Activated T-cell treated with anti-CD3 and anti-CD28 coated beads for 24 hours (primary cell): ENCODE measurements at places on chromosomes 3 and 15.

DNA sequence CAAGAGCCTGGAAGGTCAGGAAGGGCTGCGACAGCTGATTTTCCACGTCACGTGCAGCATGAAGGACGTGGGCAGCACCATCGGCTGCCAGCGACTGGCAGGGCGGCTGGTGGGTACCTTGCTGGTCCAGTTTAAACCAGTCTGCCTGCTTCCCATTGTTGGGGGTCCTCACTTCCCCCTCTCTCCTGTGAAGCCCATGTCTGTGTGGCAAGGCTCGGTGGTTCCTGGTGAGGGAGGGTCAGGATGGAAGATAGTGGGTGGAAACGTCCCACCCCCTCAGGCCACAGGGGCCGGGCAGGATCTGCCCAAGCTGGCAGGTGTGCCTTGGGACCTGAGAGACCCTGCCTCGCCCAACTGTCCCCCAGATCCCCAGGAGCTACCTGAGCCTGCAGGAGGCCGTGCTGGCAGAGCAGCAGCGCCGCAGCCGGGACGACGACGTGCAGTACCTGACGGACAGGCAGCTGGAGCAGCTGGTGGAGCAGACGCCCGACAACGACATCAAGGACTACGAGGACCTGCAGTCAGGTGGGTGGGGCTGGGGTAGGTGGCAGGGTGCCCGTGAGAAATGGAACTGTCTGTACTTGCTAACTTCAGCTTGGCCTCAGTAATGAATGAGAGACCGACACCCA, 108.2 kb downstream of the LRRK1 start:
- DNase-seq: no peak

- no peak for DNase-seq
Observed at GRCh38 chr15:94887391-94887790, 656.0 kb downstream of the MCTP2 start.

DNA sequence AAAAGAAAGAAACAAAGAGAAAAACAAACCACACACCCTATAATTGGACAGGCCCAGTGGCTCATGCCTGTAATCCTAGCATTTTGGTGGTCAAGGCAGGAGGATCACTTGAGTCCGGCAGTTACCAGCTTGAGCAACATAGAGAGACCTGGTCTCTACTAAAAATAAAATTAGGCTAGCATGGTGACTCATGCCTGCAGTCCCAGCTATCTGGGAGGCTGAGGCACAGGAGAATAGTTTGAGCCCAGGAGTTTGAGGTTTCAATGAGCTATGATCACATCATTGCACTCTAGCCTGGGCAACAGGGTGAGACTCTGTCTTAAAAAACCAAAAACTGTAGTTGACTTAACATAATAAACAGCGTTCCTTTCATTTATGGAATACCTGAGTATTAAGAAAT, 72.3 kb upstream of the ST3GAL6 start:
- no peak for DNase-seq

GRCh38 chr3:65170390-65171042, 482.7 kb upstream of the ADAMTS9 start:
- no peak for DNase-seq

- DNase-seq: no peak
Observed at GRCh38 chr3:171347301-171348039, 112.7 kb downstream of the TNIK start.

GRCh38 chr15:51775967-51776816, 24.8 kb downstream of the TMOD2 start:
- DNase-seq: peak; percentile 44

GRCh38 chr3:104279617-104280016, 1087.1 kb upstream of the ALCAM start:
- DNase-seq: no peak

- DNase-seq: no peak
Observed at GRCh38 chr15:72092006-72092405, 25.9 kb downstream of the MYO9A start.

GRCh38 chr3:161914703-161915417, 418.3 kb downstream of the OTOL1 start:
- DNase-seq: no peak

DNA sequence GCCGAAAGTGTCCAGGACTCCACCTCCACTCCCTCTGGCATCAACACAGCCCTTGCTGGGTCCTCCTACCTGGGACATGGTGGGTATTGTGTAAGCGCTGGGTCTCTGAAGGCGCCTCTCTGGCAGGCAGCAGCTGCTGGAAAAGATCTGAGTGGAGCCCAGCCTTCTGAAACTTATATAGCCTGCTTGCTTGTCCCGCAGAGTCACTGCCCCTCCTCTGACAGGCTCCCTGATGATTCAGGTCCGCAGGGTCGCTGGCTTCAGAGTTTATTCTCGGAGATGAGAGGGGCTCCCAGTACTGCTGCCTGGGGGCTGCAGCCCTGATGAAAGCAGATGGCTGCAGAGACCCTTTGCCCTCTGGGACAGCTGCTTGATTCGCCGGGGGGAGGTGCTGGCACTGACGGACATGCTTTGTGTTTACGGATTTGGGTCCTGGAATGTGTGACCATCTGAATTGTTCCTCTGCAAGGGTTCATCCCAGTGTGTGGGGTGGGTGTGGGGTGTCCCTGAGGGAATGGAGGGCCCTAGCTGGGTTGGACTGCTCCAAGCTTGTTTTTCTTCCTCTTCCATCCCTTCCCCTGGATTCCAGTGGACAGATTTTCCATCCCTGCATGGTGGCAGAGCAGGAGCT, at the start of gene MUSTN1:
Gene MUSTN1 (minus strand): TSS at position 149 of the 631 bp plus-strand sequence. CDS start 71 bp downstream, at position 78.
- DNase-seq: no peak

DNA sequence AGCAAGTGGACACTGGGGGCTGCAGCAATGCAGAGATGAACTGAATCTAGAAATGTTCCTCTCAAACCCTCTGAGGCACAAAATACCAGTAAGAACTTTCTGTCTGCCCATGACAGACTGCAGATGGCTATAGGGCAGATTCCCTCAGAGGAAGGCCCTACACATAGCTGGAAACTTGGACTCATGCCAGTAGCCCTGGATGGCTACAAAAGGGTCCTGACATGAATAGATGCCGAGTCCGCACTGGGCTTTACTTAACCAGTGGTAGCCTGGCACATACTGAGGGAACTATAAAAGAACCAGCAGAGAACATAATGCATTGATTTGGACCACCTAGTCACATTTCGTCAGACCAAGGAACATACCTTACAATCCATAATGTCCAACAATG, 66.7 kb downstream of the C3orf80 start:
- DNase-seq: no peak

DNA sequence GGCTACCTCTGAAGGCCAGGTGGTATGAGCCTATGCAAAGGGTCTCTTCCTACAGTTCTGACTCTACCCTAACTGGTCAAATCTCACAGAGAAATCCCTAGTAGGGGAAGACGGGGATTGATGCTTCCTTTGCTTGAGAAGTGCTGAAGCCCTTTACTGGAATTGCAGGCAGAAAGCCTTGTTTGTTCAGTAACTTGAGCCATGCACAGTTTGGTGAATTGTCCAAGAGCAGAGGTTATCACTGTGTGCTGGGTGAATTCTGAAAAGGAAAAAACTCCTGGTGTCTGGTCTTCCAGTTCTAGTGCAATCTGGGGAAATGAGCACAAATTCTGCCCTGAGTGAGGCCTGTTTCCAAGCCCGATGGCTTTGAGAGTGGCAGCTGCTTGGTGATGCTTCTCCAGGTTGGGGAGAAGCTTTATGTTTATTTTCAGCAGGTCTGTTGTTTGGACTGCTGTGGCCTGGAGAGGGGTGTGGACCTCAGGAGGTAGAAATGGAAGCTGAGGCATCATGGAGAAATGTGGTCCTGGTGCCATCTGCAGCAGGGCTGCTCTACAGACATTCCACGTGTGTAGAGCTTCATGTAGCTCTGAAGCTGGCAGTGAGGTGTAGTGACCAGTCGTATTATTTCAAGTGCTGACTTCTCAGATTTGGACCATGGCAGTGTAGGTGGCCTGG, 60.9 kb downstream of the ARNT2 start:
- DNase-seq: no peak

- no peak for DNase-seq
Observed at GRCh38 chr15:91936182-91936775, 82.8 kb downstream of the SLCO3A1 start.

- no peak for DNase-seq
Observed at GRCh38 chr3:158717576-158717975, 14.7 kb downstream of the RARRES1 start.

DNA sequence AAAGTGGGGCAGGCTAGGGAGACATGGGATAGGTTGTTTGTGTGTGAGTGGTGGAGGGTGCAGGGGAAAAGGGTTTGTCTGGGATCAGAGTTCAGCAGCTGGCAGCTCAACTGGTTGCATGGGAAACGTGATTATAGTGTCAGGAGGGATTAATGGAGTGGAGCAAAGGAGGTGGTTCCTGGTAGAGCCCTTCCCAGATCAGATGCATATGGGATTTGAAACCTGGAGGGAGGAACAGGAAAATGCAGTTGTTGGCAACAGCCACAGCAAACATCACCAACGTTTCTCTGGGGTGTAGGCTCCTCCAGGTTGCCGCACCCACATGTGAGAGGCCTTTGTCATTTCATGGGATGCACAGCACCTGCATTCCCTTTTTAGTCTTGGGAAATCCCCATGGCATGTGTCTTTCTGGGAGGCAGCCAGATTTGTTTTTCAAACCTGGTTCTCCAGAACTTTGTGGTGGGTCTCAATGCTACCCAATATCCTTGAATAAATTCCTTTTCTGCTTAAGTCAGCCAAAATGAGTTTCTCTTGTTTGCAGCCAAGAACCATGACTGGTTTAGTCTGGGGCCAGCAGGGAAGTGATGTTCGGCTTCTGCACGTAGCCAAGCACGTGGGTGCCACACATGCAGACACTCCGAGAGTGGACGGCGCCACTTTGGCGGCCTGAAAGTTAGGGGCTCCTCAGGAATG, 61.3 kb downstream of the BDH1 start:
- no peak for DNase-seq

- no peak for DNase-seq
Observed at GRCh38 chr15:100595964-100596363, 6.0 kb downstream of the LINS1 start.

- DNase-seq: no peak
Observed at GRCh38 chr3:16849795-16850194, 35.0 kb upstream of the PLCL2 start.

DNA sequence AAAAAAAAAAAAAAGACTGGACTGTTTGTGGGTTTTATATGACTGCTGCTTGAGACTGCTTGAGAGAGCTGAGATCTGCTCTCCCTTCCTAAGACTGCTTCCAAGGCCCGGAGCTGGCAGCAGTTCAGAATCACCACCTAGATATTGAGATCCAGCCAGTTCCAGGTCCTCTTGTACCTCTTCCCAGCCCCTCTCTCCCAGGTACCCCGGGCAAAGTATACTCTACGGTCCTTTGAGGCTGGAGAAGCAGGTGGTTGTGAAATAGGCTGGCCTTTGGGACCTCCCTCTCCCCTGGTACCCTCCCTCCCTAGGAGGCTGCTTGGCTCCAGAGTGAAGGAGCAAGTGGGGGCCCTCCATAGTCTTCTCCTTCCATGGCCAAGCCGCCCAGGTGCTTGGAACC, 12.6 kb upstream of the BAHD1 start:
- no peak for DNase-seq

- DNase-seq: no peak
Observed at GRCh38 chr3:18729671-18730070, 304.5 kb upstream of the SATB1 start.

GRCh38 chr3:14810801-14811661, 7.7 kb upstream of the FGD5 start:
- DNase-seq: no peak

GRCh38 chr15:26771578-26772153, 1.2 kb downstream of the GABRB3 start:
- no peak for DNase-seq

GRCh38 chr15:58355973-58356372, 75.8 kb upstream of the LIPC start:
- DNase-seq: no peak

GRCh38 chr3:106425026-106425425, 556.2 kb upstream of the CBLB start:
- DNase-seq: no peak

GRCh38 chr15:63834500-63835210, 907 bp upstream of the HERC1 start:
- no peak for DNase-seq

DNA sequence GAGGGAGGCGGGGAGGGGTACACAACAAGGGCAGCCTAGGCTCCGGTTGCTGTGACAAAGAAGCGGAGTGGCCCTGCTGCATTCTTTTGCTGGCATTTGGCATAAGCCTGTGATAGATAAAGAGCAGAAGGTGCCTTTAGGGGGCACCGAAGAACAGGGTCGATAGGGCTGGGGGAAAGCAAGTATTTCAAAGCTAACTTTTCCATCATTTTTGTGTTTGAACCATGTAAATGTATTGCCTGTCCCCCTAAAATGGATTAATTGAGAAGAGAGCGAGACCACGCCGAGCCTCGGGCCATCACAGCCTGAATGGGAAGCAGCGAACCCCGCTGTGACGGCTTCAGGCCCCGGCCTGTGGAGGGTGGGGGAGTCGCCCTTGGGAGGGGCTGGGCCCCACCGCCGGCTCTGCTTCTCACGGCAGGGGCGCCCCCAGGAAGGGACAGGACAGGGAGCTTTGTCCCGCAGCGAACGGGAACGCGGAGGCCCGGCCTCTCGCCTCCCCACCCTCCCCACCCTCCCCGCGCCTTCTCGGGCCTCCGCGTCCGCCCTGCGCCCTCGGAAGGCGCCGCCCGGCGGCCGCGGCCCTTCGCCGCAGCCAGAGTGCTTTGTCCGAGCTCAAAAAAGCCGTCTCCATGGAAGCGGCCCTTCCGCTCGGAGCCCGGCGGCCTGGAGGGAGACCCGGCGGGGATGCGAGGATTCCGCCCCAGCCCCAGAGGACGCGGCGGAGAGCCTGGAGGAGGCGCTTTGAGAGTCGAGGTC, 32.4 kb upstream of the ALDH1L1 start:
- no peak for DNase-seq

- no peak for DNase-seq
Observed at GRCh38 chr3:78268716-78269668, 1229.1 kb downstream of the ROBO2 start.

- DNase-seq: peak; percentile 67
Observed at GRCh38 chr3:13091898-13092611, 18.8 kb upstream of the IQSEC1 start.

DNA sequence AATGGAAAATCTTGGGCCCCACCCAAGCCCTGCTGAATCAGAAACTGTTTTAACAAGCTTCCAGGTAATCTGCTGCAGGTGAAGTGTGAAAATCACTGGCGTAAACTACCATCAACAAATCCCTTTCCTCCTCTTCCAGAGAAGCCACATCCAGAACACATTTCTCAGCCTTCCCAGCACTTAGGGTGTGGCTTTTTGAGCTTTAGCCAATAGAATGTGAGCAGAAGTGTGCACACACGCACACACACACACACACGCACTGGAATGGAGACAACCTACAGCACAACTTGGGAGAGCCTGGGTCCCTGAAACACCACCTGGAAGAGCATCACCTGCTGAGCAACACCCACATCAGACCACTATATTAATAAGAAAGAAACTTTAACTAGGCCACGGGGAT, 98.6 kb downstream of the OSBPL10 start:
- no peak for DNase-seq
